ENCODE measurements at places on chromosomes 5 and 9. TPM values are rescaled to one million over a fixed set of nuclear protein-coding genes. Genes with fewer than 3 reads are reported as not detected.

- H3K4me1 ChIP-seq, result peaks cover 20% of the 10 kb centered on the region
- peaks cover 23% of the 10 kb centered on the region for H3K36me3 ChIP-seq
- H3K27ac ChIP-seq, result no peak overlapping the region
Observed at GRCh38 chr9:112252194-112252593, 77.1 kb upstream of the SUSD1 start.

- no peak overlapping the region for H3K27ac ChIP-seq
- no peaks in the 10 kb centered on the region for H3K36me3 ChIP-seq
- DNase-seq, result no peak
- H3K4me1 ChIP-seq, result no peaks in the 10 kb centered on the region
- no peaks in the 10 kb centered on the region for H3K27me3 ChIP-seq
Observed at GRCh38 chr5:54581831-54582548, 64.4 kb downstream of the SNX18 start.

GRCh38 chr5:142053426-142054151, 40.8 kb upstream of the GNPDA1 start:
- no peaks in the 10 kb centered on the region for H3K36me3 ChIP-seq
- DNase-seq, result no peak
- H3K27me3 ChIP-seq, result no peaks in the 10 kb centered on the region
- H3K27ac ChIP-seq, result no peak overlapping the region

- H3K4me3 ChIP-seq, result no peak overlapping the region
- H3K27me3 ChIP-seq, result no peaks in the 10 kb centered on the region
- DNase-seq, result no peak
- H3K4me1 ChIP-seq, result peaks cover 5% of the 10 kb centered on the region
- H3K27ac ChIP-seq, result no peak overlapping the region
- H3K36me3 ChIP-seq, result no peaks in the 10 kb centered on the region
Observed at GRCh38 chr5:133249593-133249992, 197.8 kb downstream of the HSPA4 start.

The DNAI1 gene
- total RNA-seq, result not detected

All from activated naive CD8-positive, alpha-beta T cell treated with anti-CD3 and anti-CD28 coated beads for 36 hours (primary cell).